Stimulated activated CD4-positive, alpha-beta T cell treated with anti-CD3 and anti-CD28 coated beads, Interleukin-15, amount 100 ng/mL, for 24 hours (primary cell): ENCODE measurements at places on chromosomes 3 and 15.

DNA sequence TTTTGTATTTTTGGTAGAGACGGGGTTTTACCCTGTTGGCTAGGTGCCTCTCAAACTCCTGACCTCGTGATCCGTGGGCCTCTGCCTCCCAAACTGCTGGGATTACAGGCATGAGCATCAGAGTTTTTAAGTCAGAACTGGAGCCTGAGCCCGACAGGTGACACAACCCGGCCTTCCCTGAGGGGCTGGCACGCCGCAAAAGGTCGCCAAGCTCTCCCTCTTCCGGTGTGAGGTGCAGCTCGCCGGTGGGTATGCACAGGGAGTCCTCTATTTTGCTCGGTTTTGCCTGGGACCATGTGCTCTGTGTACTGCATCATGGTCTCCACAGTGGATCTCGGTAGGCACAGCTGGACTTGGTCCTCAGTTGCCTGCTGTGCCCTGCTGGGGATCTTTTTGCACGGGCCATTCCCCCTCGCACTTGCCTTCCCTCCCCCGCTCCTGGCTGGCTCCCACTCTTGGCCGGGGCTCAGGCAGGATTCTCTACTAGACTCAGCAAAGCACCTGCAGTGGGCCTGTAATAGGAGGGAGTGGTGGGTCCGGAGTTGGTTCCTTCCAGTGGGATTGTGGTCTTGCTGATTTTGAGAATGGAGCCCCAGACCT is 101.2 kb upstream of the KLF13 start:
- no peak for DNase-seq

GRCh38 chr3:150345021-150345538 is 63.0 kb upstream of the TSC22D2 start:
- no peak for DNase-seq

DNA sequence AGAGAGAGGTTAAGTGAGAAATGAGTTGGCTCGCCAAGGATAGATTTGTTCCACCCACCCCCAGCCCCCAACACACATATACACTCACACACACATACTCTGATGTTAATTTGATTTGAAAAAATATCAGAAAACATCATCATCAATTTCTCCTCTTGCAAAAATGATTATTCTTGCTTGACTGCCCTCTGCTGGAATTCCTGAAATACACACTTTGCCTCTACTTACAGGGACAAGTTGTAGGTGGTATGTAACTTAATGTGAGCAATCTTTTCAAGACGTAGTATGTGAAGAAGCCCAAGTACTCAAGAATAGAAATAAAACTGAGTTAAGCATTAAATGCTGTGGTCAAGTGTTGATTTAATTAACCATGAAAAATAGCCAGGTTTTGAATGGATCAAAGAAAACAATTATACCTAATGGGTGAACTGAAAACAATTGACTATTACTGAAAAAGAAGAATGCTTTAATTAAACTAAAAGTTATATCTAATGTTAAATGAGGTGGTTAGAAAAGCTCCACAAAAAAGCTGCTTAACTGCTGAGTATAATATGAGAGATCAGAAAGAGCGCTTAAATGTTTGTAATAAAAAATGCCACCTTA is 46.6 kb upstream of the MDFIC2 start:
- no peak for DNase-seq

DNA sequence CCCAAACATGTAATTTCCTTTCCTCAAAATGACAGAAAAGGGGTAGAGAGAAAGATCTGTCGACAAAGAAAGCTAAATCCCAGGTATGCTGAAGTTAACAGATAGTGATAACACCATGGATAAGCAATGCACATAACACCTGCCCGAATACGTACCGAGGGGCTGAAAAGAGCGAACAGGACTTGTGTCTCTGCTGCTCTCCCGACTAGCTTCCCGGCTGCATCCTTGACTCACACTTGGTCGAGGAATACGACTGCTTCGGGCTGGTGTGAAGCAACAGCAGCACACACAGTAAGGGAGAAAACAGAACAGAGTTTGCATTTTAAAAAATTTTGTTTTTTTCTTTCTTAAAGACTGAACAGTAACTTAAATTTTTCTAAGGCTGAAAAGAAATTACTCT is 136.4 kb downstream of the CLASP2 start:
- DNase-seq, result no peak

GRCh38 chr3:55483196-55484095 is 3.7 kb downstream of the WNT5A start:
- no peak for DNase-seq

- DNase-seq, result no peak
These were observed 21.9 kb upstream of the LIPC start for GRCh38 chr15:58409861-58410260.

- no peak for DNase-seq
These were observed 437.9 kb downstream of the CHL1 start for GRCh38 chr3:634511-634910.

DNA sequence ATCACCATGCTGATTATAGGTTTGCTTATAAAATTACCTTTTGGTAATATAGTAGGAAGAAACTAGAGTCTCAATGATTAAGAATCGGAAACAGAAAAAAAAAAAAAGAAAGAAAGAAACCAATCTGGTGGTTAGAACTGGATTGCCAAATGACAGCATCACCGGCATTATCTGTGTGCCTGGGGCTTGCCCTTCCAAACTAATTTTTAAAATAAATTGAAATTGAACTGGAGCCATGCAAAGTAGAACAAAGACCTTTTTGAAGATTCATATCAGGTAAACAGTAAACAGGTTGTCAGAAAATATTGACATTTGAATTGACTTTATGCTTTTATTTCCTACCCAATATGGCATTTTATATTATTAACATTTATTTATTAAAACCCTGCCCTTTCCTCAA is 11.2 kb upstream of the CPB1 start:
- no peak for DNase-seq

DNA sequence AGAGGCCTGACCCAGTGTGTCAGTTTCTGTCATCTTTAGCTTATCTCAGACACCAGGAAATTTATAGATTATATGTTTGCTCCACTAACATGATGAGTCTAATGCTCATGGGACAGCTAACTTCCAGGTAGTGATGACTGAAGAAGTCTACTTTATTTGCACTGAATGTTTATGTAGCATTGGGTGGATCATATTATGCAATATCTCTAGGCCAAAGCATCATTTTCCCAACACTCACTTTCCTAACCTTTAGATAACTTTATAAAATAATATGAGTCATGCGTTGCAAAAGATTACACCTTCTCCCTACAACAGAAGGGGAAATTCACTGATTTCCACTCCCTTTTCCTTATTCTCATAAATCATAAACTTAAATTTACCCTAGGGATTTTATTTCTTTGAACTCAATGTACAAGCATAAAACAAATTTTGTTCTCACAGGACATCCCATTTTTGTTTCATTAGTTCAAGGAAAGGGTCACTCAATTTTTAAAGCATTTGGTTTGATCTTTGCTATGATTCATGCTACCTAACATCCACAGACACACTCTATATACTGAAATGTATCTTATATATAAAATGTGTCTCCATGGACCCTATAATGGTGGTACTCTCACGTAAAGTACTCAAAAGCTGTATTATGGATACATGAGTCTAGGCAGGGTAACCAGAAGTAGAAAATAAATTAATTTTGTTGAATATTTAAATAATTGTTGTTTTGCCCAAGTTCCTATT is 225.2 kb downstream of the WDR72 start:
- DNase-seq, result no peak

DNA sequence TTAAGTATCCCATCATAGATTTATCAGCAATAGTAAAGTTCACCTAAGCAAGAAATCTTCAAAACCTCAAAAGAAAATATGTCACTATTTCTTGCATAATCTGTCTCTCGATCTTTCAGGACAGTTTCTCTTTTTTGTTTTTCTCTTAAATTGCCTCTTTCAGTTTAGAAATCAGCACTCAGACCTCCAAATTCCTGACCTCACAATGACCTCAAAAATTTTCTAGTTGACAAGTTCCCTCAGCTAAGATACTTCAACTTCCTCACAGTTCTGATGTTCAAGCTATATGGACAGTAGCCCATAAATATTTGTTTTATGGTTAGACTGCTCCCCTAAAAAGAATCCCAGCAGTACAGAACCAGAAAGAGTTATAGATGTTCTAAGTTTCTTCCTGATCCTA is 24.1 kb downstream of the SLC24A5 start:
- no peak for DNase-seq

DNA sequence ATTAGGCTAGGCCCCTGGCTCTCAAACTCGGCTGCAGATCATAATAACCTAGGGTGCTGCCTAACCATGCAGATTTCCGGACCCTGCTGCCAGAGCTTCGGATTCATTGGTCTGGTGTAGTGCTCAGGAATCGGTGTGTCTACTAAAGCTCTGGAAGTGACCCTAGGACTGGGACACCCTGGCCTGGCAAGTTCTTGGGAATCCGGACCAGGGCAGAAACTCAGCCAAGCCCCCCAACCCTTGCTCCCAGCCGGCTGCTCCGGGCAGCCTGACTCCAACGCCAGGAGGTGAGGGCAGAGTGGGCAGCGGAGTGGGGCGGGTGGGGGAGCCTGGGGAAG is 23.0 kb downstream of the IGDCC3 start:
- DNase-seq, result no peak

- DNase-seq, result no peak
These were observed 23.3 kb downstream of the AQP9 start for GRCh38 chr15:58161436-58161930.

DNA sequence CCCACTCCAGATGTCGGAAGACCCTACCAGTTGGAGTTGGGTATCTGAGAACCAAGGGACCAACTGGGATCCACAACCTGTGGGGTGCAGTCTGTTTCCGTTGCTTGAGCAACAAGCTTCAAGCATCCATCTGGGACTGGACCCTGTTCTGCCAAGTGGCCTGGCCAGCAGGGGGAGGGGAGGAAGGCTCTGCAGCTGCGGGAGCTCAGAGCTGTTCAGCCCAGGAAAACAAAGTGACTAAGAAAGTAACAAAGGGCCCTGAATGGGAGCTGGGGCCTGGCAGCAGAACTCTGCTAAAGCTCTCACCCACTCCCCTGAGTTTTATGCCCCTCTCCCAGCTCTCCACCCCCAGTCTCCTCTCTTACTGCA is 2.7 kb downstream of the TYRO3 start:
- no peak for DNase-seq

- DNase-seq, result no peak
These were observed 22.7 kb downstream of the APH1B start for GRCh38 chr15:63299943-63300575.

DNA sequence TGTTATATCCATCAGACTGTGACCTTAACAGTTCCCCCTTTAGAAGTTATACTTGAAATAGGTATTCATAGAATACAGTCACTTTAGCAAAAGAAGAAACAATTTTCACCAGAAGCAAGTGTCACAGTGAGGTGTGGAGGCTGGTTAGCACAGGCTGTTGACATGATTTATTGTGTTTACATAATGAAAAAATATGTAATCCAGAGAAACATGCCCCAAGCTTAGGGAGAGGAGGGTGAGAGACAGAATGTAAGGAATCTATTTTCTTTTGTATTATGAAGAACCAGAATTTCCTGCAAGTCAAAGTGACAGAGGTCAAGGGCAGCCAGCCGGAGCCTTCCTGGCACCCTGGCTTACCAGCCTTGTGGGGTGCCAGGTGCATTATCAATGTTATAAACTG is 4.0 kb downstream of the IL12A start:
- DNase-seq, result no peak

- DNase-seq, result no peak
These were observed 24.4 kb downstream of the AVEN start for GRCh38 chr15:34014556-34014955.

- DNase-seq, result no peak
These were observed 1293.0 kb upstream of the EPHA6 start for GRCh38 chr3:95521396-95521795.

DNA sequence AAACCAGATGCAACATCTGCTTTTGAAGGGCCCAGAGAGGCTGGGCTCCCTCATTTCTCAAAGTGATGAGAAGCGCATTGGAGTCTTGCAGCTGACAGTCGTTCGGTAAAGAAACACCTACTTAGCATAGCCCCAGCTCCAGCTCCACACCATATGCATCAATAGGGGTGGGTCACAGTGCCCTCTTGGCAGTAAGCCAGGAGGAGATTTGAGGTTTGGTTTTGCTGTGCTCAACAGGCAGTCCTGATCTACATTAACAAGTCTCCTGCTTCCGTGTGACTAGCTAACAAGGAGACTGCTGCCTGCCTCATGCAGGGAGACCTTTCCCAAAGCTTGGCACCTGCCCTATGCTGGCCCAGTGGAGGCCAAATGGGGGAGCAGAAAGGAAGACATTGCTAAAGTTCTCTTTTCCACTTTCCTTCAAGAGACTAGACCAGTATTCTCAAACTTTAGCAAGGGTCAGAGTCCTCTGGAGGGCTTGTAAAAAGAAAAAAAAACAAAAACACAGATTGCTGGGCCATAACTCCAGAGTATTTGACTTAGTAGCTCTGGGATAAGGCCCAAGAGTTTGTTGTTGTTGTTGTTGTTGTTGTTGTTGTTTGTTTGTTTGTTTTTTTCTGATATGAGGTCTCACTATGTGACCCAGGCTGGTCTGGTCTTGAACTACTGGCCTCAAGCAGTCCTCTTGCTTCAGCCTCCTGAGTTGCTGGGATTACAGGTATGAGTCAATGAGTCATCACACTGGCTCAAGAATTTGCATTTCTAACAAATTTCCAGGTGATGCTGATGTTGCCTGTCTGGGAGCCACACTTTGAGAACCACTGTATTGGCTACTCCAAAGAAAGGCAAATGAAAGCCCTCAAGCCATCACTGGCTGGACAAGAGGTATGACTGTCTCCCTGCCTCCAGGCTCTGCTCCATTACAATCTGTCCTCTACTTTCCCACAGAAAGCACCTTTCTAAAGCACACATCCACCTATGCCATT is 294.9 kb downstream of the RORA start:
- DNase-seq, result no peak

DNA sequence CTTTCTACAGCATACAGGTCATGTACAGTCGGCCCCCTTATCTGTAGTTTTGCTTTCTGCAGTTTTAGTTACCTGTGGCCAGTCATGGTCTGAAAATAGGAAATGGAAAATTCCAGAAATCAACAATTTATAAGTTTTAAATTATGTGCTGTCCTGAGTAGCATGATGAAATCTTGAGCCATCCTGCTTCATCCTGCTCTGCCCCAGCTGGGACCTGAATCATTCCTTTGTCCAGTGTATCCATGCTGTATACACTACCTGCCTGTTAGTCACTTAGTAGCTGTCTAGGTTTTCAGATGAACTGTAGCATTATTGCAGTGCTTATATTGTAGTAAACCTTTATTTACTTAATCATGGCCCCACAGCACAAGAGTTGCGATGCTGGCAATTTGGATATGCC is 44.8 kb downstream of the AP4E1 start:
- no peak for DNase-seq

DNA sequence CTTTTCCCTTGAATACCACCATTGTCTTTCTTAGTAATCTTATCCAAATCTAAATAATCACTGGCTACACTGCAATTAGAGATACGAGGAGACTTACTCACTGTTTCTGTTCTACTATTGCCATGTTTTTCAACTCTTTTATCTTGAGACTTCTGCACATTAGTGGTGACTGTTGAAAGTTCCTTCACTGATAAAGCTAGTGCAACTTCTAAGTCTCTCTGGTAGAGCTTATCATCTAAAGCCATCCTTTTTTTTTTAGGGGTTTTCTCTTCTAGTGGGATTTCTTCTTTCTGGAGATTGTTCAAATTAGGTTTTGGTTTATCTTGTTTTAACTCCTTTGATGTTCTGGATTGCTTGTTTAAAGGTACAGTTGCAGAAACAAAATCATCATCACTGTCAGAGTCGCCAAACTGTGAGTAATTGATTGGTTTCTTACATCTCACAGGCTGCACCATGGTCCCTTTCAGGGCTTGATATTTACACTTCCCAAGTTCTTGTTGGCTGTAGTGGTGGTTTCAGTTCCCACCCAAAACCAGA is 37.7 kb downstream of the NCK1 start:
- no peak for DNase-seq
